Stimulated activated CD4-positive, alpha-beta T cell treated with anti-CD3 and anti-CD28 coated beads, Interleukin-15, amount 100 ng/mL, for 48 hours (primary cell): ENCODE measurements at places on chromosomes 16 and 17.

- DNase-seq, result no peak
Observed at GRCh38 chr17:60388742-60389141, 3.2 kb downstream of the USP32 start.

DNA sequence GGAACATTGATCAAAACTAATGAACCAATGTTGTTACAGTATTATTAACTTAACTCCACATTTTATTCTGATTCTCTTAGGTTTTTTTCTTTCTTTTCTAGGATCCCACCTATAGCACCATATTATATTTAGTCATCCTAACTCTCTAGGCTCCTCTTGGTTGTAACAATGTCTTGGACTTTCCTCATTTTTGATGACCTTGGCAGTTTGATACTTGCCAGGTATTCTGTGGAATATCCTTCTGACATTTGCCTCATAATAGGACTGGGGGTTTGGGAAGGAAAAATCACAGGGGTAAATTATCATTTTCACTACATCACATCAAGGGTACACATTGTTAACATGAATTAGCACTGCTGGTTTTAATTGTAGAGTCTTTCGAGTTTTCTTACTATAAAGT lies 851.6 kb upstream of the SOX9 start:
- no peak for DNase-seq

DNA sequence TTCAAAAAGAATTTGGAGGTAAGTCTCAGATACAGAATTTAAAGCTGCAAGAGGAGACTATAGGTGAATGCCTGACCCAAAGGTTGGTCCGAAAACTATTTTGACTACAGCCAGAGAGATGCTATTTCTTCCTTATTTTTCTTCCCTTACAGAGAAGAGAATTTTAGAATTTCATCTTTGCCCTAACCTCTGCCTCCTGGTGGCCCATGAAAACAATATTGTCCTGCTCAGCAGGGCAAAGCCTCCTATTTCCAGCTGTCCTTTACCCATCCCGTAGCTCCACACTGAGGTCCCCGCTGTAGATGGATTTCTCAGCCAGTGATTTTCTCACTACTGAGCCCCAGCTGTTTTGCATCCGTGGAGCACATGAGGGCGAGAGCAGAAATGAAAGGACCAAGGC lies 24.6 kb downstream of the HOXB1 start:
- DNase-seq, result no peak

DNA sequence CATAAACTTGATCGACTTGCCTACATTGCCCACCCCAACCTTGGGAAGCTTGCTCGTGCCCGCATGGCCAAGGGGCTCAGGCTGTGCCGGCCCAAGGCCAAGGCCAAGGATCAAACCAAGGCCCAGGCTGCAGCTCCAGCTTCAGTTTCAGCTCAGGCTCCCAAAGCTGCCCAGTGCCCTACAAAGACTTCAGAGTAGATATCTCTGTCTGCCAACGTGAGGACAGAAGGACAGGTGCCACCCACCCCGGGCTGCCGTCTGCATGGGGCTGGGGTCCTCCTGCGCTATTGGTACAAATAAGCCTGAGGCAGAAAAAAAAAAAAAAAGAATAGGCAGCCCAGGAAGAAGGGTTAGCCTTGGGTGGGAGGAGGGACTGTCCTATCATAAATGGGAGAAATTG lies 37.1 kb downstream of the DNAH2 start:
- DNase-seq, result no peak

DNA sequence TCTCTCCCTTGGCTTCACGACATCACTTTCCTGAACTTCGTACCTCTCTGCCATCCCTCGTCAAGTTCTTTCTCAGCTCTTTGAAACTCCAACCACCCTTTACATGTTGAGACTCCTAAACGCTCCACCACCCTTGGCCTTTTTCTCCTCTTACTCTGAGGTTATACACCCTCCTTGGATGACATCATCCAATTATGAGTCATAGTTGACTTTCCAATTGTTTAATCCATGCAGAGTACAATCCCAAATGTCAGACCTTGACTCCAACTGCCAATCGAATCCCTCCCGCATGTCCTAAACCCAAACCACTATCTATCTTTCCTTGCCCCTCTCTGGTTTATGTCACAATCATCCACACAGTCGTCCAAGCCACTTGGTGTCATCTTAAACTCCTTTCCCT lies 18.4 kb upstream of the C16orf82 start:
- no peak for DNase-seq

DNA sequence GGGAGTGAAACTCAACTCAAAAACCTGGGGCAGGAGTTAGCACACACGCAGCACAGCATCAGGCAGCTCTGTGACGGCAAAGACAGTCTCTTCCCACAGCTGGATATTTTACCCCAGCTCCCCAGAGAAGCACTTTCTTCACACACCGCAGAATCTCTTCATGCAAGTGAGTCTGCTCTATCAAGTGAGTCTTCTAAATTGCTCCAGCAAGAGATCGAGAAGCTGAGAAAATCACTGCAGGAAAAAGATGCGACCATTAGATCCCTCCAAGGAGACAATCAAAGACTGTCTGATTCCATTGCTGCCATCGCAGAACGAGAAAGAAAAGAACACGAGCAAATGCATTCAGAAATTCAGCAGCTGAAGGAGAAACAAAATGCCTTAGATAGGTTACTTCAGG lies 16.9 kb upstream of the LCMT1 start:
- DNase-seq, result no peak

DNA sequence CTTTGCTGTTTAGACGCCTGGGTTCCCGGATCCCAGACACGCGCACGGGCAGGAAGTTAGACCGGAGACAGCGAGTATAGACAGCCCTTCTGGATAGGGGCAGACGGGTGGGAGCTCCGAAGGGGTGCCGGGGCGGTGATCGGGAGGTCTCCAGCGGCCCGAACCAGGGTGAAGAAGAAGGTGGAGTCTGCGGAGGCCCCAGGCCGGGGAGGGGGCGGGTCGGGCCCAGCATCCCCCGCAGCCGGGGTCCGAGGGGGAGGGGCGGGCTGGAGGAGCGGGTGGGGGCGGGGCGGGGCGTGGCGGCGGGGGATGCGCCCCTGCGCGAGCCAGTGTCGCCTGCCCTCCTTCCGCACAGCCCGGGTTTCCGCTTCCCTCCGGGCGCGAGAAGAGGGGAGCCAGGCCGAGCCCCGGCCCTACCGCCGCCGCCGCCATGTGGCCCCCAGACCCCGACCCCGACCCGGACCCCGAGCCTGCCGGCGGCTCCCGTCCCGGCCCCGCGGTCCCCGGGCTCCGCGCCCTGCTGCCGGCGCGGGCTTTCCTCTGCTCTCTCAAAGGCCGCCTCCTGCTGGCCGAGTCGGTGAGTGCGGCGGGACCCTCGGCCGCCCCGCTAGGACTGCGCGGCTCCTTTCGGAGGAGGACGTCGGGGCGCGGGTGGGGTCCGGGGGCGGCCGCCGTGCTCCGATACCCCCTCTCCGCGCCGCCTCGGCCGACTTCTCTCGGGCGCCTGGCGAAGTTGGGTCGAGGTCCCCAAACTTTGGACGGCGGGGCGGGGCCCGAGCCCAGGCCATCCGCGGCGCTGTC lies at the start of gene CMTM3:
Gene CMTM3, plus strand, starts transcription at position 329 of the 801 bp plus-strand sequence. Its CDS starts 102 bp downstream, at position 431.
- DNase-seq, result peak; percentile 64

DNA sequence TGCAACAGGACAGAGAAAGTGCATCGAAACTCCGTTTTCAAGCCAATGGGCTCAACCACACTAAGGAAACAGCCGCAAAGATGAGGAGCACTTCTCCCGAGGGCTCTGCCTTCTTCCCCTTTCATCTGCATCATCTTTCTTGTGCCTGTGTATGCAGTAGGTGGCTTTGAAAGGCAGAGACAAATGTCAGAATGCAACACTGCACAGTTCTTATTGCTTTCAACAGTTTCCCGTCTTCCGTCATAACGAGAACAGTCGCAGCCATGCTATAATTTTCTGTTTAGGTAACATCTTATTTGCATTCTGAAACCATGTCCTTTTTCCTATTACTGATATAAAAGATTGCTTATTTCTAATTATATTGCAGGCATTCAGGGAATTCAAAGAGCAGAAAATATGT lies 205.2 kb downstream of the SLC39A11 start:
- DNase-seq, result no peak

DNA sequence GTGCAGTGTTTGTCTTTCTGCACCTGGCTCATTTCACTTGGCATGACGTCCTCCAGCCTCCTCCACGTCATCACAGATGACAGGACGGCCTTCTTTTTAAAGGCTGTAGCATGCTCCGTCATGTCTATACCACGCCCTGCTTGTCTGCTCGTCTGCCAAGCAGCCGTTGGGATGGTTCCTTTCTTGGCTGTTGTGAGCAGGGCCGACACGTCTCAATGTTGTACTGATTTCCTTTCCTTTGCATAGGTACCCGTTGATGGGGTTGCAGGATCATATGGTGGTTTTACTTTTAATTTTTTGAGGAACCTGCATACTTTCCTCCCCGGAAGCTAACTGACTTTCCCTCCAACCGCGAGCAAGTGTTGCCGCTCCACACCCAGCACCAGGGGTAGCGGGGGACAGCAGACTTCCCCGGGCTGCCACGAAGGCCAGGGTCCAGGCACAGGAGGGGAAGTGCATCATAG lies 212.2 kb upstream of the ZNF469 start:
- DNase-seq, result no peak

DNA sequence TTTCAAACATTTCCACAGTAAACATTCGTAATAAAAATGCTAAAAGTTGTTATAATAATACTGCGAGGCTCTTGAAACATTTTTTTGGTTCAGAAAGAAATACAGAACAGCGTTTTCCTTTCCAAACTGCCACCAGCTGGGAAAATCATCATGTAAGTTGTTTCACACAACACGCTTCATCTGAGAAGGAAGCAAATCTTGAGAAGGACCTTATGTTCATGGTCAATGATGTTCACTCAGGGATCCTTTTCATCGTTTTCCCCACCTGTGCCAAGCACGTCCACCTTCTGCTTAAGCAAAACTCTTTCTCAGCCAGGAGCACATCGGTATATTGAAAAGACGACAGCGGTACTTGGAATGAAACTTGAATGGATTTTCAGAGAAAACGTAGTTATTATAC lies 274.5 kb upstream of the ELAC2 start:
- DNase-seq, result no peak
